ENCODE measurements at places on chromosomes 7 and 10.

- no peak for DNase-seq
Measured at GRCh38 chr7:158133057-158133456, 454.6 kb downstream of the PTPRN2 start.

- no peak for DNase-seq
Measured at GRCh38 chr10:85545874-85546273, 820.7 kb downstream of the GRID1 start.

DNA sequence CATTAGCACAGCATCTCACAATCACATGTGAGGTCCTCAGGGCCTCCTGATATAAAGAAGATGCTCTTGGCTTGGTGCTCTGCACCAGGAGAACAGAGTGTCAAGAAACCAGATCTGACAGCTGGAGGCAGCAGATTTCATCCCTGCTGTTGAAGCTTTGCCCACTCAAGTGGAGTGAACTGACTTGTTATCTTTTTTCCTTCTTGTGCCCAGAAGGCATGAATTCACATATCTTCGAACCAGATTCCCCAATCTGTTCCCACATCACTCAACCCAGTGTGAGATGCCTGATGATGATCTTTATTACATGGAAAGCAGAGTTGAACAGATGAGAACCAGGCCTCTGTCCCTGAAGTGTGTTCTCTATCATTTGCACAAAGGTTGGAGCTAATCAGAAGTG, 521.0 kb downstream of the SORCS1 start:
- DNase-seq, result no peak

DNA sequence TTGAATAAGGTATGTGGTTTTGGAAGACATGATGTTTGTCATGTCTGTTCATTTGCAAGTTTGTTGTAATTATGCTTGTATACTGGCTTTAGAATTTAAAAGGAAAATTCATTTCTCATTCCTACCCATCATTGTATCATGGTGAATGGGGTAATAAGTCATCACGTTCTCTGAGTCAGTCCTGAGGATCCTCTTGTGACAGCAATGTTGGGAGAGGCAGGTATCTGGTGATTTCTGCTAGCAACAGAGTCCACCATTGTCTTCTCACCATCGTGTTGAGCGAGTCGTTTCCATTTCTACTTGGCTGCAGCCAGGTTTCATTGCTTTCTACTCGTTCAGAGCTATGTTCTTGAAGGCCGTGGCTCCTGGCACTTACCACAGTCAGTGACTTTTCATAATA, 16.3 kb downstream of the CUL1 start:
- DNase-seq, result no peak
